Thyroid gland (tissue), 4 donors: ENCODE measurements at places on chromosomes 2 and 18.
A peak's percentile ranks its signal among the peaks of the same experiment; 100 is the strongest.

DNA sequence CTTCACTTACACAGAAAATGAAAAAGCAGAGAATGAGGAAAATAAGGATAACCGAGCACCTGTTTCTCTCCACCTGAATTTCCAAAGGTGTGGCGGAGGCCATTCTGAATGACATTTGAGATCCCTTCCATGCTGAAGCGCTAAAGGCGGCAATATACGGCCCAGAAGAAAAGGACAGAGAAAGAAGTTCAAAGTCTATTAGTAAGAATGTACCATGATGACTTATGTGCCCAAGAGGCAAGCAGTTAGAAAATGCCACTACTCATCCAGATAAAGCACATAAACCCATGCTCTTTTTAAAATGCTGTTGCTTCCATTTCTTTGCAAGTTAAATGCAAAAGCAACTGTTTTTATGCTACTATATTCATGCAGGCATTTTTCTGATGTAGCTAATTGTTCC, 37.2 kb downstream of the FEZ2 start:
- H3K27ac ChIP-seq: no peak overlapping the region
- DNase-seq: no peak
- H3K4me3 ChIP-seq: no peak overlapping the region
- peaks cover 16% of the 10 kb centered on the region for H3K4me1 ChIP-seq
- H3K36me3 ChIP-seq: no peaks in the 10 kb centered on the region

DNA sequence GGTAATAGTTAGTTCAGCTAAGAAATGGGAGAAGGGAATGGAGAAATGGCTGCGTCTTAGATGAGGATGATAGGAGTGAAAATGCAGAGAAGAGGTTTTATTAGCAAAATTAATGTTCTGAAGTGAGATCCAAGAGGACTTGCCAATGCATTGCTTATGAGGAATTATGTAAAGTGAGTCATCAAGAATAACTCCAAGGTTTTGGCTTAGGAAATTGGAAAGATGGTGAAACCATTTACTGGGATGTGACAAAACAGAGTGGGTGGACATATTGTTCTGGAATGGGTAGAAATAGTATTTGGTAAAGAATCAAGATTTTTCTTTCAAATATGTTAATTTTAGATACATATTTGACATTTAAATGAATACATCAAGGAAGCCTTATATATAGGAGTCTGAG, 306.6 kb upstream of the CYRIA start:
- no peaks in the 10 kb centered on the region for H3K4me1 ChIP-seq
- no peak overlapping the region for H3K4me3 ChIP-seq
- DNase-seq: no peak
- no peak overlapping the region for H3K27ac ChIP-seq
- H3K36me3 ChIP-seq: no peaks in the 10 kb centered on the region
- H3K27me3 ChIP-seq: no peaks in the 10 kb centered on the region

DNA sequence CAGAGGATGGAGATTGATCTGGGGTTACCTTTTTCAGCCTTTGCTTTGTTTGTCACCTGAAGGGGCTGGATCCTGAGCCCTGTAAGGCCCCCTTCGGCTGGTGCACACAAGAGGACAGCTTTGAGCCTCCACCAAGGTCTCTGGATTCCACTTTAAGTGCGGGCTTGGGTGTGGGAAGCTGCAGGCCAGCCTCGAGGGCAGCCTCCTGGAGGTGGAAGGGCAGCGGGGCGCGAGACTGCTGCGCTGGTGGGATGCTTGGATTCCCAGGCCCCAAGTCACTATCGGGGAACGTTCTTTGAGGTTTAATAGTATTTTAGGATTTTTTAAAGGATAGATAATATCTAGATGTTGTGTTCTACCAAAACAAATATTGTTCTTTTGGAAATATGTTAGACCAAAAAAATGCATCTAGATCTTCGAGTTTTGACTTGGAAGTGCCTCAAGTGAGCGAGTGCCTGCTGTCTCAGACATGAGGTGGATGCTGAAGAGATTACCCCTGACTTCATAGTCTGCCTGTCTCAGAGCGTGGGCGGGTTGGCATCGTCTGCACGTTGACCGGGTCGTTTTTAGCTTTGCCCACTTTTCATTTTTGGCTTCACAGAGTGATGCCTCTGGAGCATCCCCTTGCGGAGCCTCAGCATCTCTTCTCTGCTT, 113.8 kb downstream of the AGAP1 start:
- no peaks in the 10 kb centered on the region for H3K36me3 ChIP-seq
- no peak for DNase-seq
- no peak overlapping the region for H3K27ac ChIP-seq
- no peak overlapping the region for H3K4me3 ChIP-seq
- no peaks in the 10 kb centered on the region for H3K27me3 ChIP-seq

DNA sequence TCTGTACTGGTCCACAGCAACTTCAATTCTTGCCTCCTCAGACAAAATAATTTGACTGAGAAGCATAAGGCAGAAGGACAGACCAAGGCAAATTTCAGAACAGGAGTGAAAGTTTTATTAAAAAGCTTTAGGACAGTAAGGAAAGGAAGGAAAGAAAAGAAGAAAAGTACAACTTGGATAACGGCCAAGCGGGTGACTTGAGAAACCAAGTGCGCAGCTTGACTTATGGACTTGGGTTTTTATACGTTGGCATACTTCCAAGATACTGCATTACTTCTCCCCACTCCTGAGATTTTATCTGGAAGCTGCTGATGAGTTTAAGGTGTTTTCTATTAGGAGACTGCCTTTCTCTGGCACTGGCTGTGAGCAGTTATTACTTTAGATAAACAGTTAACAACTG, 64.7 kb downstream of the CCDC178 start:
- H3K27me3 ChIP-seq: no peaks in the 10 kb centered on the region
- H3K4me3 ChIP-seq: no peak overlapping the region
- H3K27ac ChIP-seq: no peak overlapping the region
- no peaks in the 10 kb centered on the region for H3K4me1 ChIP-seq
- DNase-seq: no peak

DNA sequence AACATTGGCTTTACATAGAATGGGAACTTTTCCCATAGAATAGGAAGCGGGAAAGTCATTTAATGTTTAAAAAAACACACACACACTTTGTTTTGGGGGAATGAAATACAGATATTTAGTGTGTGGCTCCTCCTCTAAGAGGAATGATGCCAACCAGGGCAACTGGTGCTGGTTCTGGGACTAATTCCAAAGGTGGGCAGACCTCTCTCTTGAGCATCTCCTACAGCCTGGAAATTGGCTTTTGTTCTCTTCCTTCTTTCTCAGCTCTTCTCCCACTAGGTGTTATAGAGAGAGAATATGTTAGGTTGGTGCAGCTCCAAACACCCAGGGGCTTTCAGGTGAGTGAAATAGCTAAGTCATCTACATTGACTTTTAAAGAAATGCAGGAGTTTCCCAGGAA, 190.1 kb downstream of the RAD51AP2 start:
- DNase-seq: no peak
- H3K4me3 ChIP-seq: no peak overlapping the region
- no peak overlapping the region for H3K27ac ChIP-seq
- H3K36me3 ChIP-seq: no peaks in the 10 kb centered on the region
- H3K4me1 ChIP-seq: no peaks in the 10 kb centered on the region

DNA sequence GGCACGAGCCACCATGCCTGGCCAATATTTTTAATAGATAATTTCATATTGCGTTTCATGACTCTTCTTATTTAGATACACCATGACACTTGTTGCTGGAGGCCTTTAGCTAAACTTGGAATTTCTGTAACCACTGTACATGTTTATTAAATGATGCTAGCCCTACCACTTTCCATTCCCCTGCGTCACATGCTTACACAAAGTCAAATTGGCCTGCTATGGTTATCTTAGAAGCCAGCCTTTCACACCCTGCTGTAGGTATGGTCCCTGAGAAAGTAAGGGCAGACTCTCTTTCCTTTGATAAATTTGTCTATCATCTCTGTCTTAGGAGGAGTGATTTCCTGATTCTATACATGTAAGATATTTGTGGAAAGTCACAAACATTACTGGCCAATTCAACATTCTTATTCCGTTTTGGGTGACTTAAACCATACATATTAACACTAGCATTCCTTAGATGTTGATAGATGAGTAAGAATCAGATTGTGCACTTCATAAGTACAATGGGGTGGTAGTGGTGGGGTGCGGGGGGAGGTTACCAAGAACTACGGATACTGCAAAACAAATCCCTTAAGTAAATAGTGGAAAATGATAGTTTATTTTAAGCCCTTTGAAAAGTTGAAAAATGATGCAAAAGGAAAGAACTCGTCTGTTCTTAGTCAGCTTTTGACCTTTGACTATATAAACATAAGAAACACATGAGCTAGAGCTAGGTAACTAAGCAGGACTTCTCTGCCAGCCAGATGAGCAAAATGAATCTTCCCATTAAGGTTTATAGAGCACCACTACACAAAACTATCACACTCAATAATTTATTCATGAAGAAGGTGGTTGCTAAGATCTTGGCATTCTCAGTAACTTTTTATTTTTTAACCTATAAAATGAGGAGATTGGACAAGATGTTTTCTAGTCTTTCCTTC, 7.9 kb upstream of the NDUFV2 start:
- H3K27me3 ChIP-seq: no peaks in the 10 kb centered on the region
- no peaks in the 10 kb centered on the region for H3K36me3 ChIP-seq
- DNase-seq: no peak
- H3K27ac ChIP-seq: peak overlapping the region; percentile 43
- H3K4me1 ChIP-seq: no peaks in the 10 kb centered on the region

- peaks cover 8% of the 10 kb centered on the region for H3K4me1 ChIP-seq
- DNase-seq: no peak
- H3K27ac ChIP-seq: no peak overlapping the region
- H3K36me3 ChIP-seq: no peaks in the 10 kb centered on the region
Measured at GRCh38 chr2:202592566-202592965, 42.2 kb upstream of the FAM117B start.

GRCh38 chr2:85251070-85251616, 76.6 kb downstream of the TGOLN2 start:
- no peak for DNase-seq
- H3K27me3 ChIP-seq: no peaks in the 10 kb centered on the region
- H3K4me3 ChIP-seq: no peak overlapping the region
- H3K4me1 ChIP-seq: peaks cover 68% of the 10 kb centered on the region
- H3K36me3 ChIP-seq: no peaks in the 10 kb centered on the region

GRCh38 chr2:127740665-127741288, 39.5 kb downstream of the SFT2D3 start:
- H3K4me3 ChIP-seq: no peak overlapping the region
- H3K4me1 ChIP-seq: no peaks in the 10 kb centered on the region
- no peak overlapping the region for H3K27ac ChIP-seq

DNA sequence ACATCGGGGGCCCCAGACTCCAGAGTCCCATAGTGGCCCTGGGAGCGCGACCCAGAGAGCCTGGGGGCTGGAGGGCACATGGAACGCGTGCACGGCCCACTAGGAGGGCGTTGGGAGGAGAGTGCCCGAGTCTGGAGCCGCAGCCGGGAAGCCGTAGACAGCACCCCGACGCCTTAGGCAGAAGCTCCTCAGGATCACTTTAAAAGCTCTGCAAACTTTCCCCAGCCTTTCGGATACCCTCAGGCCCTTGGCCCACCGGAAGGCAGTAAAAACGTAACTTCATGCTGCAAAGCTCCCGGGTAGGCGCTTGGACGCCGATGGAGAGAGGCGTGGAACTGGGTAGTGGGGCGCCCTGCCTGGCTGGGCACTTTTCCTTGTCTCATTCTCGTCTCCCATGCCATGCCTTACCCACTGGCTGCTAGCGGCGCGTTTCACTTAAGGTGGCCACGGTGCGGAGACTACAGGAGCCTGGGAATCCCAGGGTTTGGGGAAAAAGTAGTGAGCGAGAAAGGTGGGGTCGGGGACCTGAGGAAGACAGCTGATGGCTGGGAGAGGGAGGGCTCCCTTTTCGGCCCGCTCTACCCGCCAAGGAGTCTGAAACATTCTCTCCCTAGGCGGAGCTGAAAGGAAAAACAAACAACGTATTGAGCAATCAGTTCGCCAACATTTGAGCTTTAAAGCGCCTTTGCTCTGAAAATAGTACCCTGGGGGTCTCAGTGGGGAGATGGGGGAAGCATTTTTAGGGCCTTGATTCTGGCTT, 141.8 kb downstream of the MEIS1 start:
- H3K36me3 ChIP-seq: no peaks in the 10 kb centered on the region
- H3K27me3 ChIP-seq: peaks cover 57% of the 10 kb centered on the region
- H3K4me1 ChIP-seq: peaks cover 10% of the 10 kb centered on the region
- no peak for DNase-seq
- H3K27ac ChIP-seq: peak overlapping the region; percentile 53

GRCh38 chr2:56209701-56210100, 25.9 kb downstream of the CCDC85A start:
- no peaks in the 10 kb centered on the region for H3K27me3 ChIP-seq
- H3K27ac ChIP-seq: no peak overlapping the region
- DNase-seq: no peak
- no peak overlapping the region for H3K4me3 ChIP-seq
- H3K4me1 ChIP-seq: no peaks in the 10 kb centered on the region

DNA sequence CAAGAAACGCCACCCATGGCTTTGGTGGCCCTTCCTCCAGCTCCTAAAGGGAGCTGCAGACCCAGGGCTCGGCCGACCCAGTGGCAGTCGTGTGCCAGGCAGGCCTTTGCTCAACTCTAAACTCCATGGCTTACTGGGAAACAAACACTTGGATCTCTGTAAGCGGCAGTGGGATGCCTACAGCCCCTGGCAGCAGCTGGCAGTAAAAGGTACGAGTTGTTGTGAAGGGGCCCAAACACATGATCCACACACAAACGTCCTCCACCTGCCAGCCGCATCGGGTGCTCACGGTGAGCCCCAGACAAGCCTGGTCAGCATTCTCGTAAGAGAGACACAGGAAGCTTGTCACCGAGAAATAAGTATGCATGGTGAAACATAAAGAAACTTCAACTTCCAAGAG, 214.9 kb downstream of the MGAT5 start:
- no peak overlapping the region for H3K4me3 ChIP-seq
- H3K36me3 ChIP-seq: no peaks in the 10 kb centered on the region
- H3K27me3 ChIP-seq: no peaks in the 10 kb centered on the region
- H3K4me1 ChIP-seq: no peaks in the 10 kb centered on the region

DNA sequence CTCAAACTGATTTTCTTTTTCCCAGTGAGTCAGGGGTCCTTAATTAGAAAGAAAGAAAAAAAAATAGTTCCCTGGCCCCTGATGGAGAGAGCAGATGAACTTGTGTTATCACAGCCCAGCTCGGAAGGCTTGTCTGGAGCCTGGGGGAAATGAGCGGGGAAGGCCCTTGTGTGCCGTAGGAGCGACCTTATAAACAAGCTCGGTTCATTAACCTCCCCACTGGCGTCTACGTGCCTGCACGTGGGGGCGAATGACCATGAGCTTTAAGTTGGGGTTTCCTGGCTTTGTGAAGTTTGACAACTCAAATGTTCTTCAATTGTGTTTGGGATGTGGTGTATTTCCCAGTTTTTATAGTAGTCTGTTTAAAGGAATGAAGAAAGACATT, 69.5 kb downstream of the EPAS1 start:
- no peaks in the 10 kb centered on the region for H3K27me3 ChIP-seq
- no peaks in the 10 kb centered on the region for H3K4me1 ChIP-seq
- no peak overlapping the region for H3K27ac ChIP-seq
- peaks cover 32% of the 10 kb centered on the region for H3K36me3 ChIP-seq

DNA sequence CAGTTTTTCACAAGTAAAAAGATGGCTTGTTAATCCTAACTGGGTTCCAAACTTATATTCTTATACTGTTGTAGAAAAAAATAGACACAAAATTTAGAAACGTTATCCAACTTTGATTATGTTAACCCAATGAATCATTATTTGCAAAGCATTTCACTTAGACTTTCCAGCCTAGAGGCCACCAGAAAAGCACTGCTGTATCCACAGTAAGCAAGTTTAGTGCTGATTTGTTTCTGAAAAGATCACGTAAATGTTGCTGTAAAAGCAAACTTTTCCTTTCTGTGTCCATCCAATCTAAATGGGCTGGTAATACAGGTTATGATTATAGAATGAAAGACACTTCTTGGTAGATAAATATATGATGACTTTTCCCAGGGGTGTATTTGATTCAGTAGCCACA, 17.6 kb upstream of the BZW1 start:
- no peak overlapping the region for H3K4me3 ChIP-seq
- no peaks in the 10 kb centered on the region for H3K27me3 ChIP-seq
- H3K27ac ChIP-seq: no peak overlapping the region
- peaks cover 3% of the 10 kb centered on the region for H3K4me1 ChIP-seq
